ENCODE measurements at places on chromosomes 11 and 22.

GRCh38 chr11:72759468-72759985 is 7.3 kb upstream of the ARAP1 start:
- DNase-seq, result no peak

GRCh38 chr11:116787786-116788486 is at the start of gene ZPR1:
Gene ZPR1 (minus strand): TSS chr11:116788023. CDS start chr11:116787990, 33 bp downstream.
- DNase-seq, result peak; percentile 85

- DNase-seq, result no peak
Observed at GRCh38 chr11:19460718-19461405, 220.1 kb upstream of the E2F8 start.

DNA sequence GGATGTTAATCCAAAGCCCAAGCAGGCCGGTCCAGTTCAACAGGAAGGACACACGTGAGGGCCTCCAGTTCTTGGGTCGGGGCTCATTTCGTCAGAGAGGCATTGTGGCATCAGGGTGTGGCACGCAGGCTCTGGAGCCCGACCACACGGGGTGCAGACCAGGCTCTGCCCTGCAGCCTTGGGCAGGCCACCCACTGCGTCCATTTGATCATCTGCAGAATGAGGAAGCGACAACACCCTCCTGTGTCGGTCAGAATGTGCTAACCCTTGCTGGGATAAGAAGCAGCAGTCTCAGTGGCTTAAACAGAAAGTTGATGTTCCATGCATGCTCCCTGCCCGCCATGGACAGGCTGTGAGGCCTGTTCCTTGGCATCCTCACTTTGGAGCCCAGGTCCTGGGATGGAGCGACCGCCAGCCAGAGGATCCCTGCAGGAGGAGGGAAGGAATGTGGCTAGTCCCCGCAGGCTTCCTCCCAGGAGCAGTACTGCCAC is 10.8 kb downstream of the RIBC2 start:
- no peak for DNase-seq

DNA sequence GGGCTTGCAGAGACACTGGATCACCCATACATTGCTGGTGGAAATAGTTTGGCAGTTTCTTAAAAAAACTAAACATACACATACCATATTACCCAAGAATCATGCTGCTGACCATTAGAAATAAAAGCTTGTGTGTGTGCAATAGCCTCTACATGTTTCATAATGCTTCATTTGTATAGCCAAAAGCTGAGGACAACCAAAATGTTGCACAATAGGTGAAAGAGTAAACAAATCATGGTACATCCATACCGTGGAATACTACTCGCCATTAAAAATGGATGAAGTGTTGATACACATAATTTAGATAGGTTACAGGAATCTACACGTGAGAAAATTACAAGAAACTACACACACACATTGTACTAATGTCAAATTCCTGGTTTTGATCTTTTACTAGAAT is 6.5 kb downstream of the KBTBD3 start:
- DNase-seq, result no peak

GRCh38 chr11:6489306-6489705 is 7.8 kb upstream of the DNHD1 start:
- no peak for DNase-seq

DNA sequence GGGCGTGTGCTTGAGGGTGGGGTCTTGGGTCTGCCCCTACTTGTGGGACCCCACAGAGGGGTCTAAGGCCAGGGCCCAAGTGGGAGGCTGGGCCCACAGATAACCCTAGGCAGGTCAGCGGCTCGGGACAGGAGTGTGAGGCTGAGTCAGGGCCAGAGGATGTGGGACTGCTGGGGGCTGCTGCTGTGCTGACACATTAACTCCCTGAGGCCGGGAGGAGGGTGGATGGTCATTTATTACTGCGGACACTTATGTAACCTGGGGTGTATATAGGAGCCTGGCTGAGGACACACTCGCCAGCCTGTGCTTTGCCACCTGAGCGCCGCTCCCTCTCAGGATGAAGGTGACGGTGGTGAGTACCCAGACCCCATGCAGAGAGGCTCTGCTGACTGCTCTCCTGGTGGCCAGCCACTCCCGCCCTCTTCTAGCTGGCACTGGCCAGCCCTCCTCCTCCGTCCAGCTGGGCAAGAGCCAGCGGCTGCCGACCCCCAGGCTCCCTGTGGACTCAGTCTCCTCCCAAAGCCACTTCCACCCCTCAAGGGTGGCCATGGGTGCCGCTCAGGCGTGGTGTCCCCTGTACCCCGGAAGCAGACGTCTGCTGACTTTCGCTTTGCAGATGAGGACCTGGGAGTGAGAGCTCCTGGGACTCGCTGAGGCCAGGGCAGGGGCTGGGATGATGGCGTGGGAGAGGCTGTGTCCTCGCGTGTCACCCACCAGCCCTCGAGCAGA is at the start of gene MIOX:
MIOX (plus strand) TSS at position 299 of the 729 bp plus-strand sequence; CDS start at position 338, 39 bp downstream.
- no peak for DNase-seq

DNA sequence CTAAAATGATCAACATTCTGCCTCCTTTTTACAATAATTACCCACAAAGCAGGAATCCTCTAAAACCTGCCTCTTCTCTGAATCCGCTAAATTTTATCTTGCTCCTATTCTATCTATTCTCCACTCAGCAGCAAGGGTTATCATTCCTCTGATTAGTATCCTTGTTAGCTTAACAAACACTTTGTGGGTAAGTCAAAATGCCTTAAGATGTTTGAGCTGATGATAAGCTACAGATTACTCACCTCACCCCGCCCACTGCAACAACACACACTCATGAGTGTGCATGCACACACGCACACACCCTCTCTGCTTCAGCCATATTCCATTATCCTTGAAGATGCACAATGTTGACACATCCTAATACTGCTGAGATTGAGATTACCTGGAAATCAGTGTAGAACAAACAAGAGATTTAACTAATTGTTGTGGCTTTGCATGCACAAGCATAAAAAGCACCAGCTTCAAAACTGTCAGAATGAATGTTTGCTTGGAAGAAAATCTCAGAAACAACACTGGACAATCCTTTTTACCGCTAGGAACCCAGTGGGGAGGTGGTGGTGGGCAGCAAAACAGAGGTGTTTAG is 130.9 kb downstream of the BBOX1 start:
- DNase-seq, result no peak

DNA sequence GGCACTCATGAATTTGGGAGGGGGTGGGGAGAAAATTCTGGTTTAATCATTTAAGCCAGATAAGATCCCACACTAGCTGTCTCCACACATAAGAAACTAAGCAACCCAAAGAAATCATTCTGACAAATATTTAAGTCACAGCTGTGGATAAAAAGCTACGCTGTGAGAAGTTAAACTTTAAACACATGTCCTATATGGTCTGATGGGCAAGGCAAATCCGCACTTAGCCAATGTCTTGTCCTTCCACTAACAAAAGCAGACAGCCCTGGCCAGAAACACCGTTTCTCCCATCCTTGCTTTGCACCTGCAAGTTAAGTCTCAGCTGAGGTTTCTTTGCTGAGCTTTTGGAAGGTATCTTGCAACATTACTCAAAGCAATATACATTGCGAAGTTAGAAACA is 68.0 kb downstream of the ETS1 start:
- no peak for DNase-seq

GRCh38 chr22:45304971-45305370 is 4.8 kb upstream of the FAM118A start:
- no peak for DNase-seq

GRCh38 chr11:117972629-117973502 is 13.3 kb upstream of the IL10RA start:
- no peak for DNase-seq

- no peak for DNase-seq
Observed at GRCh38 chr11:134047586-134047999, 21.3 kb upstream of the JAM3 start.

DNA sequence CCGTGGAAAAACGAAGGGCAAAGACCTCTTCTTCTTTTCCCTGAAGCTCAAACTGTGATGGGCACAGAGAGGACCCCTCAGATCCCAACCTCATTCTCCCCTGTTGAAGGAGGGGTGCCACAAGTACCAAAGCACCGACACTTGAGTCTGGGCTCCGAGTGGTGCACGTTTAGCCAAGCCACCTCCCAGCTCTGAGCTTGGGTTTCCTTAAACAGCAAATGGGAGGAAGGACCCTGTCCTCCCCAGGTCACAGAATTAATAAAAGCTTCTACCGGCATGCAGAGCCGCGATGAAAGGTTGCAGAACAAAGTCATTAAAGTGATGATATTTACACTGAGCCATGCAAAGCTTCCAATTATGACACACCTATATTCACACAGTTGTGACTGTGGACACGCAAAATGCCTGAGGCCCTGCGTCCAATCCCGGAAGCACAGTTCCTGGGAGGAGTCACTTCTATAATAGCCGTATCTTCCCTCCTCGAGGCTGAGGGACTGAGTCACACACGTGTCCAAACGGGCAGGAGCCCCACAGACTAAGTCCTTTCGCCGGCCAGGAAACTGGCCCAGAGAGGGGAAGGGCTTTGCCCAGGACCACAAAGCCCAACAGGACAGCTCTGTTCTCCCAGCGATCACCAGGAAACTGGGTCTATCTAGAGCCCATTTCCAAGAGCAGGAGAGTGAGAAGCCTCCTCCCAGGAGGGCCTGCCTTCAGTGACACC is 922 bp upstream of the CSNK1E start:
- DNase-seq, result no peak

- DNase-seq, result no peak
Observed at GRCh38 chr22:36546932-36547331, 18.0 kb upstream of the EIF3D start.

- DNase-seq, result no peak
Observed at GRCh38 chr11:93743291-93743690, 1.8 kb downstream of the C11orf54 start.

GRCh38 chr11:122108192-122108799 is 7.7 kb downstream of the BLID start:
- no peak for DNase-seq

GRCh38 chr11:133202816-133203215 is 329.5 kb downstream of the OPCML start:
- DNase-seq, result no peak

DNA sequence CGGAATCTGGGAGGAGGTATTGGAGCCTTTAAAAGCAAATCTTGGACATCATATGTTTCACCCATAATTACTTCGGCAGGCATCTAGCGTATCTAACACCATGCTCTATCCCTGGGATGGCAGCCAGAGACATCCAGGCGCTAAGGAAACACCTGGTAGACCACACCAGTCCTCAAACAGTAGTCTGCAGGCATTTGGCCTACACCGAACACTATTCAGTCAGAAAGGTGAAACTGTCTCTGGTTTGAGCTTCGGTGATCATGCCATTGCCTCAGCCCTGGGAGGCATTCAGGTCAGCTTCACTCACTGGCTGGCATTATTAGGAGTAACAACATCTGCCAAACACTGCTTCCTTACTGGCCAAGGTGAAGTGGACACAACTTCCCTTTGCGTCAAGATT is 11.7 kb downstream of the SIRT3 start:
- no peak for DNase-seq

DNA sequence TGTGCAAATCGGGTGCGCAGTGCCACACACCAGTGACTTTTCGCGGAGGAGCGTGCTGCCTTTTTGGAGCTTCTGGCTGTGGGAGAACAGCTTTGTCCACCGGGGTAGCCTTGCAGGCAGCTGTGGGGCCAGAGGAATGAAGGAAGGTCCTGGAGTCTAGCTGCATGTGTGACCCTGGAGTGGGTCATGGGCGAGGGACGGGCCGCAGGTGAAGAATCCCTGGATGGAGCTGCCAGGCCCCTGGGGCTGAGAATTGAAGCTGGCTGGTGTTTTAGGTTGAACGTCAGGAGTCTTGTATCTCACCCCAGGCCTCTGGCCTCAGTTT is 8.6 kb downstream of the CCND1 start:
- DNase-seq, result no peak

DNA sequence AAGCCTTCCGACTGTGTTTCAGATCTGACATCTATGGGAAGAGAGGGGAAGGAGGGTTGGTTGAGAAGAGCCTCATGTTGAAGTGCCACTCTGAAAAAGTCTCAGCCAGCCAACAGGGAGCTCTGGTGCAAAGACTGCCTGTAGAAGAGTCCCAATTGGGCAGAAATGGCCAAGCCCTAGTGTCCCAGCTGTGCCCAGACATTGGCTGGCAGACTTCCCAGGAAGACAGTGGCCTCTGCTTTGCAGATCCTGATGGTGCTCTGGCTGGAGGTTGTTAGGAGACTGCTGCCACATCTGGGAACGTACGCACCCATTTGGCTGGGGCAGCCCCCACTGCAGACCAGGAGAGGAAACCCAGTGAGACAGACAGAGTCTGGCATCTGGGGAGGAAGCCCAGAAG is 3.2 kb upstream of the PLA2G3 start:
- DNase-seq, result no peak

- no peak for DNase-seq
Observed at GRCh38 chr22:48257685-48258055, 1495.2 kb downstream of the TBC1D22A start.

Data from naive thymus-derived CD4-positive, alpha-beta T cell (primary cell).